ENCODE measurements at places on chromosomes 13 and 19. TPM values are rescaled to one million over a fixed set of nuclear protein-coding genes. Genes with fewer than 3 reads are reported as not detected.
A peak's percentile ranks its signal among the peaks of the same experiment; 100 is the strongest.

GRCh38 chr13:112066624-112067004, 335 bp upstream of the SOX1 start:
- no peak overlapping the region for H3K27ac ChIP-seq
- peak; percentile 45 for DNase-seq
- peak overlapping the region; percentile 20 for H3K4me3 ChIP-seq
- peaks cover 10% of the 10 kb centered on the region for H3K4me1 ChIP-seq

GRCh38 chr19:38437917-38438316, 4.4 kb downstream of the RYR1 start:
- no peaks in the 10 kb centered on the region for H3K4me1 ChIP-seq
- H3K4me3 ChIP-seq: no peak overlapping the region
- H3K36me3 ChIP-seq: no peaks in the 10 kb centered on the region
- H3K27me3 ChIP-seq: peaks cover 29% of the 10 kb centered on the region
- no peak for DNase-seq
- no peak overlapping the region for H3K27ac ChIP-seq

GRCh38 chr19:55553217-55554182, 8.2 kb upstream of the SBK3 start:
- no peak for DNase-seq
- H3K27ac ChIP-seq: no peak overlapping the region
- peaks cover 3% of the 10 kb centered on the region for H3K4me1 ChIP-seq
- H3K27me3 ChIP-seq: peaks cover 5% of the 10 kb centered on the region

- H3K4me3 ChIP-seq: no peak overlapping the region
- peaks cover 40% of the 10 kb centered on the region for H3K4me1 ChIP-seq
- no peaks in the 10 kb centered on the region for H3K27me3 ChIP-seq
- no peaks in the 10 kb centered on the region for H3K36me3 ChIP-seq
These were observed 20.3 kb downstream of the OPA3 start for GRCh38 chr19:45564131-45564780.

DNA sequence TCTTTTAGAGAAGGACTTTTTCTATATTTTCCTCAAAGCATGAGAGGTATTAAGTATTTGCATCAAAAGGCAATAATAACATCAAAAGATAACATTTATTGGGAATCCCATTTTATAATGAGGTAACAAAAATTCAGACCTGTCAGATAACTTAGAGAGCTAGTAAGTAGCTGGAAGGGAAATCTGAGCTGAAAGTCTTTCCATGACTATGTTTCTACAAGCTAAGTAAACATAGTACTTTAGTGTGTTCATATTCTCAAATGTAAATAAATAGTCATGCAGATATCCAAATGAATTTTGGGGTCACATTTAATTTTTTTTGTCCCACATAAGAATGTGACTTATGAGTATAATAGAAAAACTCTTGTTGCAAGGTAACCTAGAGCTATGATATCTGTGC, 87.3 kb upstream of the FBXL3 start:
- DNase-seq: no peak
- H3K4me1 ChIP-seq: no peaks in the 10 kb centered on the region
- H3K4me3 ChIP-seq: no peak overlapping the region
- no peaks in the 10 kb centered on the region for H3K36me3 ChIP-seq

DNA sequence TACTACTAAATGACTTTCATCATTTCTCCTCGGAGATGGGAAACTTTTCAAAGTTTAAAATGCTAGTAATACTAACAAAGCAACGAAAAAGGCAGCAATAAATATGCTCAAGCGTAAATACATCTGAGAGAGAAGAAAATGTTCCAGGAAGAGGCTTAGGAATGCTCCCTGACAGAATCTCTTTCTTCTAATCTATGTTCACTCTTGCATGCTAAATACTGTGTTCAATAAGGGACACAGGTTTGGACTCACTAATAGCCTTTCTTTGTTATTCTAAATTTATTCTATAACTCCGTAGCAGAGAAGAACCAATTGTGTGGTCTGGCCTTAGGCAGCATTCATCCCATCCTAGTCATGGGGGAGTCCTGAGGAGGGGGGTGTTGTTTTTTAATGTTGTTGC, 823.0 kb downstream of the PCDH9 start:
- no peak overlapping the region for H3K4me3 ChIP-seq
- H3K27ac ChIP-seq: no peak overlapping the region
- no peaks in the 10 kb centered on the region for H3K27me3 ChIP-seq
- no peaks in the 10 kb centered on the region for H3K4me1 ChIP-seq
- no peaks in the 10 kb centered on the region for H3K36me3 ChIP-seq
- no peak for DNase-seq

DNA sequence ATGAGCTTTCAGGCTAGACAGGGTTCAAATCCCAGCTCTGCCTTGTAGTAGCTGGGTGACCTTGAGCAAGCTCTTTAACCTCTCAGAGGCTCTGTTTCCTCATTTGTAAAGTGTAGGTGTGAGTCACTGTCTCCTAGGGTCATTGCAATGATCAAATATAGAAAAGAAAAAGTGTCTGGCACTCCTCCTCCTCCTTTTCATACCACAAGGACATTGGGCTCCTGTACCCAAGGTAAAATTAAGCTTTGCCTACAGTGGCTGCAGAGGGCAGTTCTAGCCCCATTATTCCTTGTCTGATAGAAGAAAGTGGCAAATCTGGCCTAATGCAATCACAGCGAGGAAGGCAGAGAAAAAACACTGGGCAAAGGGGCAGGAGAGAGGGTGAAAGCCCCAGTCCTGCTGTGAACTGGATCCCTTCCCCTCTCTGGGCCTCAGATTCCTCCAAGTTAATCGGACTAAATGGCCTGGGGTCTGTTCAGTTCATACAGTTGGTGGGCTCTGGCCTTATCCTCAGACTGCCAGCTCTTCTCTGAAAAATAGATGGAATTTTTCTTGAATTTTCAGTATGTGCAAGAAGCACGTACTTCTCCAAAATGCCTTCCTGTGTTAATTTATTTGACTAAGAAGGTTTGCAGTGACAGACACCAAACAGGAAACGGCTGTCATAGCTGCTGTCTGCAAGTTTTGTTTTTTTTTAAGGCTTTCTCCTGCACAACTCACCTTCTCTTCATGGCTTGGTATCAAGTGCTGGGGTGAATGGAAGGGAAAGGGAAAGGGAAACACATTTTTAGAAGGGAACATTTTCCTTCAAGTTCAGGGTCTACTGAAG, 35.3 kb downstream of the RGCC start:
- peak overlapping the region; percentile 21 for H3K27ac ChIP-seq
- no peaks in the 10 kb centered on the region for H3K4me1 ChIP-seq
- DNase-seq: no peak
- H3K4me3 ChIP-seq: no peak overlapping the region
- no peaks in the 10 kb centered on the region for H3K27me3 ChIP-seq
- no peaks in the 10 kb centered on the region for H3K36me3 ChIP-seq

GRCh38 chr13:43648733-43649132, 138.0 kb downstream of the ENOX1 start:
- no peak overlapping the region for H3K27ac ChIP-seq
- H3K4me1 ChIP-seq: no peaks in the 10 kb centered on the region
- DNase-seq: no peak
- H3K27me3 ChIP-seq: no peaks in the 10 kb centered on the region
- no peaks in the 10 kb centered on the region for H3K36me3 ChIP-seq
- no peak overlapping the region for H3K4me3 ChIP-seq

GRCh38 chr13:86760620-86761019, 910.6 kb upstream of the SLITRK5 start:
- H3K36me3 ChIP-seq: no peaks in the 10 kb centered on the region
- H3K4me3 ChIP-seq: no peak overlapping the region
- DNase-seq: no peak
- H3K27me3 ChIP-seq: no peaks in the 10 kb centered on the region

HTR2A gene
- total RNA-seq: not detected

VAV1 gene
- total RNA-seq: 0.60 TPM

KIR2DL3 gene
- total RNA-seq: 0.55 TPM

ATP13A1 gene
- 423 TPM for total RNA-seq

RDH8 gene
- not detected for total RNA-seq
